ENCODE measurements at places on chromosomes 12 and 14.
A peak's percentile ranks its signal among the peaks of the same experiment; 100 is the strongest.

DNA sequence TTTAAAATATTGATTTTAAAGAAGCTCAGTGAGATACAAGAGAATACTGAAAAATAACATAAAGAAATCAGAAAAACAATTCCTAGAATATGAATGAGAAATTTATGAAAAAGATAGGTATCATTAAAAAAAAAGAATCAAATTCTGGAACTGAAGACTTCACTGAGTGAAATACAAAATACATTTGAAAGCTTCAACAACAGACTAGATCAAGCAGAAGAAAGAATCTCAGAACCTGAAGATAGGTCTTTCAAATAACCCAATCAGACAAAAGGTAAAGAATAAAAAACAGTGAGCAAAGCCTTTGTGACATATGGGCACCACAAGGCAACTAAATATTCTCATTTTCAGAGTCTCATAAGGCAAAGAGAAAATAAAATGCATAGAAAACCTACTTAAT is 29.4 kb downstream of the CEP83 start:
- no peak for DNase-seq

DNA sequence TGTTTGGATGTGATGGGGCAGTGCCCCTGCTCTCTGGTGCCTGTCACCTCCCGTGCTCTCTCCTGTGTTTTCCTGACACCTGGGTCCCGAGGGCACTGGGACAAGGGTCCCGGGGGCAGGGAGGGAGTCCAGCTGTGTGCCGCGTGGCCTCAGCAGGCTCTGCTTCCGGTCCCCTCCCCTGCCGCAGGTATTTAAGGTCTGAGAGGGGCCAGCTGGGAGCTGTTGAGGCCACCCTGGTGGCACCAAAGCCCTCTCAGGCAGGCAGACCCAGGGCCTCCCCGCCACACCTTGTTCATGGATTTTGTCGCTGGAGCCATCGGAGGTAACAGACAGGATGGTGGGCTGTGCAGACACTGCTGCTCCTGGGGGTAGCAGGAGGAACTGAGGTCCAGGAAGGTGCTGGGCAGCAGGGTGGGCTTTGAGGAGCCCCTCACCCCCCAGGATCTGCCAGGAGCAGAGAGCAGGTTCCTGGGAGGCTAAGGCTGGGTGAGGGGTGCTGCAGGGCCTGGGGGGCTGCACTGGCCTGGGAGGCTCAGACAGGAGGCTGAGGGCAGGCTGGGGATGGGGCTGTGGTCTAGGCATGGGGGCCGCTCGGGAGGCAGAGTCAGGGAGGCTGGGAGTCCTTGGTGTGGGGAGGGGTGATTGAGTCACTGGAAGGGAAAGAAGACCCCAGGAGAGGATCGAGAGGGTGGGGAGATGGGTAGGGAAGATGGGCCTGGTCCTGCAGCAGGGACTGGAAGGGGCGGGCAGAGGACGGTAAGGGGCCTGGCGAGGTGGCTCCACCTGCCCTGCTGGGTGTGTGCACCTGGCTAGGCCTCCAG is at the start of gene SLC25A47:
Gene SLC25A47 (plus strand): TSS at position 219 of the 821 bp plus-strand sequence. CDS start 76 bp downstream, at position 295.
- no peak for DNase-seq

GRCh38 chr14:95255487-95255886 is 64.2 kb downstream of the CLMN start:
- peak; percentile 54 for DNase-seq

- DNase-seq: no peak
Measured at GRCh38 chr12:42698213-42698612, 108.7 kb upstream of the PRICKLE1 start.

DNA sequence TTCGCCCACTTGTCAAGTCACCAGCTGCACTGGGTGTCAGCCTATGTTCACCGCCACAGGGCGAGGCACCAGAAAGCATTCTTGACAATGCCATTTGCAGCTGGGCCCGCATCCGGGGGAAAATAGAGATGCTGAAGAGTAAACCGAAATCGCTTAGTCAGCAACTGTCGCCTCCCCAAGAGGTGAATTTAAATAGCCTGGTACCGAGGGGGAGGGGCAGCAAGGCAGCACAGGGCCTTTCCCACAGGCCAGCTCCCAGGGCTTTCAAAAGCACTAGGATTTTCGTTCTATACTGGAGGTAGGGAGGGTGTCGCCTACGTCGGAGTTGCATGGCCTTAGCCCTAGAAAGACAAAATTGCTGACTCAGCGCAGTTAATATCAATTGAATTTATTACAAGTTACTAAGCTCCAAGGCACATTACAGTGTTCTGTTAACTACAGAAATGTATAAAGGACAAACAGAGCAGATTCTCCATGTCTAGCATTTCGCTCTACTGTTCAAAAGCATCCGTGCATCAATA is 4.3 kb downstream of the IRF2BPL start:
- peak; percentile 67 for DNase-seq

GRCh38 chr14:75804570-75805275 is 143.7 kb downstream of the TTLL5 start:
- no peak for DNase-seq

GRCh38 chr12:51320695-51321320 is 3.2 kb downstream of the BIN2 start:
- DNase-seq: peak; percentile 80

- DNase-seq: no peak
Measured at GRCh38 chr12:31834150-31834549, 105.3 kb upstream of the AMN1 start.

- no peak for DNase-seq
Measured at GRCh38 chr12:131386781-131387180, 324.1 kb upstream of the SFSWAP start.

GRCh38 chr14:65849091-65849490 is 436.6 kb downstream of the FUT8 start:
- DNase-seq: no peak

DNA sequence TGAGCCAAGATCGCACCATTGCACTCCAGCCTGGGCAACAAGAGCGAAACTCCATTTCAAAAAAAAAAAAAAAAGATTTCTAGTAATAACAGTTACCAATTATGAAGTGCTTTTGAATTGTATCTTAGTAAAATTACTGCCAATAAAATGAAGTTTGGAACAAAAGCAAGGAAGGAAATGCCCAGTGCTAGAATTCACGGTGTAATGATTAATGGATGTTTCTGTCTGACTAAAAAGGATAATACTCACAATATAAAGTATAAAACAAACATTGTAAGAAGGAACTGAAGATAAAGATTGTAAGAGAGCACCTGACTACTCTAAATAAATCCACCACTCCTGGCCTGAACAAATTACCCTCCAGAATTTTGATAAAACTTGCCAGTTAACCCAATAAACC is 4.0 kb downstream of the TMEM116 start:
- DNase-seq: no peak

DNA sequence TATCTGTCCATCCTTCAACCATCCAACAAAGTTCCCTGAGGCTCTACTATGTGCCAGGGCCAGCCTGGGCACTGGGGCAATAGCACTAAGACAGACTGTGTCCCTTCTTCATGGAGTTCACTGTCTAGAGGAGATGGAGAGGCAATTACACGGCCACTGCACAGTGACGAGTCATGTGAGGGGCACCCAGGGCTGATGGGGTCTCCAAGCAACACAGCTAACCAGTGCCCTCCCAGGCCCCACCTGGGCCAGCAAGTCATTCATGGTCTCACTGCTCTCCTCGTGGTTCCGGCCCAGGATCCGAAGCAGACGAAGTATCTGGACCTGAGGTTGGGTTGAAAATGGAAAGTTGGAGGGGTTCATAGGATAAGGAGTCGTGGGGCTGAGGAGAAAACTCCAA is 2.7 kb downstream of the AP1G2 start:
- DNase-seq: no peak

DNA sequence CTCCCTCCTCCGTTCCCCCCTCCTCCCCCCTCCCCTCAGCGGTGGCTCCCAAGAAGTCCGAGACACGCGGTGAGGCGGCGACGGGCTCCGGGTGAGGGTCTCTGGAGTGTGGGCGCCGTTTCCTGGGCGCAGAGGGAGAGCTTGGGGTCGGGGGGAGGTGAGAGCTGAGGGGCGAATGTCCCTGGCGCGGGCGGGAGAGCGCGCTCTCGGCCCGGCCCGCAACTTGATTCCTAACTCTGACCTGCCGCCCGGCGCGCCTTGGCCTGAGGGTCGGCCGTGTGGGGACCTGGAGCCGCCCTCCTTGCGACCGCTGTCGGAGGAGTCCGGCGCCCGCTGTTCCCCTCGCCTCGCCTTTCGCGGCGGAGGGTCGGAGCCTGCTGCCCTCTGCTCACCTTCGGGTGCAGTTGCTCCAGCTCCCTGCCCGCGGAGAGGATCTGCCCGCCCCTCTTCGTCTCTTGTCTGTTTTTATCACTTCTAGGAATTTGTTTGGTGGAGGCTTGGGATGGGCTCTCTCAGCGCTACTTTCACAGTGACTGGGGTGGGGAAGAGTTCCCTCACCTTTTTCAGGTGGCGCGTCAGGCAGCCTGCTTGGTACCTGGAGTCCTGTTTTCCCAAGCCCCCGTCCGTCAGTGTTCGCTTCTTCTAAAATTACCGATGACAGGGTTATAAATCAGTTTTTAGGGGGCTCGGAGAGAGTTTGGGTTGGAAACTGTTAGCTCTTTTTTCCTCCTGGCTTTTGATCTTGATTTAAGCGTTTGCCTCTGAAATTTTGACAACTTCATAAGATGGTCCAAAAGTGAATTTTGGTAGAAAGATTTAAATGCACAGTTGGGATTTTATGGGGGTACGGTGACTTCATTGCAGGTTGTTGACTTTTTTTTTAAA is 495 bp downstream of the ADIPOR2 start:
- peak; percentile 9 for DNase-seq

GRCh38 chr12:132493482-132494178 is 3.7 kb downstream of the FBRSL1 start:
- no peak for DNase-seq

GRCh38 chr12:57244312-57244696 is 6.7 kb downstream of the STAC3 start:
- no peak for DNase-seq

DNA sequence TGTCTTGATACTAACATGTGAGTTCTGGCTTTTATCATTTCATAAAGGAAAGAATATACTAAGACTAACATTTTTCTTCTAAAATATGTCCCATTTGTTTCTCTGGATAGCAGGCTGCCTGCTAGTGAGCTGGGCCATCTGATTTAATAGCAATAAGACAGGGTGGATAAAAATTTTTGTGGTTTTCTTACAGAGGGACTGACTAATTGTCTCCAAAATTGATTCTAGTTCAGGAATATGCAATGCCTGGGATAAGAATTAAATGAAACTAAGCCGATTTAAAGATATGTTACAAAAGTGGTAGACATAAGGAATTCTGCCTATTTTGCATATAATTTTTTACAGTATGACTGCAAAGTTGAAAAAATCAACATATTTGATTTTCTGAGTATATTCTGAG is 252.9 kb upstream of the NAV3 start:
- peak; percentile 37 for DNase-seq

DNA sequence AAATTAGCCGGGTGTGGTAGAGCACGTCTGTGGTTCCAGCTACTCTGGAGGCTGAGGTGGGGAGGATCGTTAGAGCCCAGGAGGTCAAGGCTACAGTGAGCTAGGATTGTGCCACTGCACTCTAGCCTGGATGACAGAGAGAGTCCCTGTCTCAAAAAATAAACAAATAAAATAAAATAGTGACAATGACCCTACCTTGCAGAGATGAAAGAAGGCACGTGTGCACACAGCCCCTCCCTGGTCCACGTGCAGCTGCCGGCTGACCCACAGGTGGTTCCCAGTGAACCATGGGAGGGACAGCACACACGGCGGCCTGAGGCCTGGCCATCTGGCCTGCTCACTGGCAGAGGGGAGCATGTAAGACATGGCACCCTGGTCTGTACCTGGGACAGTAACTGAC is 4.7 kb downstream of the HHIPL1 start:
- no peak for DNase-seq

GRCh38 chr14:66624336-66624937 is 116.5 kb downstream of the GPHN start:
- DNase-seq: peak; percentile 87

GRCh38 chr12:85016413-85016812 is 19.7 kb downstream of the TSPAN19 start:
- DNase-seq: no peak

GRCh38 chr14:79831195-79831892 is 380.0 kb downstream of the DIO2 start:
- peak; percentile 76 for DNase-seq

DNA sequence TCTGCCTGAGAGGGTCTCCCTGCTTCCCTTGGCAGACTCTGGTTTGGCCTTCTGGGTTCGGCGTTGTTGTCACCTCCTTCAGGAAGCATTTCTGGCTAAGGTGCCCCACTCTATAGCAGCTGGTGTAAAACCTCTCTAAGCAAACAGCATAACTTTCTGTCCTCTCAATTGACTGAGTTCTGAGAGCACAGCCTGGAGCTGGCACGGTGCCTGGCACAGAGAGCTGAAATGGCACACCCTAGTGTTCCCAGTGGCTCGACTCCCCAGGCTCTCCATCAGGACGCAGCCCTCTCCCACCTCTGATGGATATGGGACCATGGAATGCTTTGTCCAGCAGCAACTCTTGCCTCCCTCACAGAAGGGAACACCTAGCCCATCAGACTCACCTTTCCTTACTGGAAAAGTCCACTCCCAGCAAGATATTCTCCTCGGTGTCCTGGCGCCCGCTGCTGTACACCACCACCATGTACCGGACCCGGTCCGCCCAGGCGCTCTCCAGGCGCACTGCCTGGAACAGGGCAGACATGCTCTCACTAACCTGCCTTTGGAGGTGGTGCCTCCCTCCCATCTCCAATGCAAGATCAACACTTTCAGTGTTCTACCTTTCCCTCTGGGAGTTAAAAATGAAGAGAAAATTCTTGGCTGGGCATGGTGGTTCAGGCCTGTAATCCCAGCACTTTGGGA is 40.6 kb downstream of the SSH1 start:
- DNase-seq: no peak

GRCh38 chr12:40552868-40553267 is 139.4 kb upstream of the CNTN1 start:
- no peak for DNase-seq

- DNase-seq: no peak
Measured at GRCh38 chr14:99945732-99946651, 119.2 kb upstream of the EVL start.

GRCh38 chr14:50452979-50453705 is 56.5 kb upstream of the CDKL1 start:
- DNase-seq: peak; percentile 69

GRCh38 chr12:95815632-95816212 is 25.2 kb upstream of the NTN4 start:
- peak; percentile 60 for DNase-seq

DNA sequence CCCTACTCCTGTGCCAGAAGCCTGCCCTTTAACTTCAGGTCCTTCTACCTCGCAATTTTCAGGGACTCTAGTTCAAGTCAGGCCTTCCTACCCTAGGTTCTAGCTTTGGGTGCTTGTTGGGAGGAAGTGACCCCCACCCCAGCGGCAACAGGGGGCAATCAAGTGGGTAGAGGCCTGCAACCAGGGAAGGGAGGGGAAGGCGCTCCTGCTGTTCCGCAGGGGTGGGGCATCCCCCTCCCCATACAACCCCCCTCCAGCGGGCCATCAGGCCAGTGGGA is 204 bp upstream of the PRPH start:
- DNase-seq: no peak
